Stimulated activated CD8-positive, alpha-beta memory T cell treated with anti-CD3 and anti-CD28 coated beads, Interleukin-7, amount 100 ng/mL, for 48 hours (primary cell): ENCODE measurements at places on chromosomes 2 and 18.

- DNase-seq: no peak
These were observed 7.9 kb upstream of the CKAP2L start for GRCh38 chr2:112772322-112772721.

DNA sequence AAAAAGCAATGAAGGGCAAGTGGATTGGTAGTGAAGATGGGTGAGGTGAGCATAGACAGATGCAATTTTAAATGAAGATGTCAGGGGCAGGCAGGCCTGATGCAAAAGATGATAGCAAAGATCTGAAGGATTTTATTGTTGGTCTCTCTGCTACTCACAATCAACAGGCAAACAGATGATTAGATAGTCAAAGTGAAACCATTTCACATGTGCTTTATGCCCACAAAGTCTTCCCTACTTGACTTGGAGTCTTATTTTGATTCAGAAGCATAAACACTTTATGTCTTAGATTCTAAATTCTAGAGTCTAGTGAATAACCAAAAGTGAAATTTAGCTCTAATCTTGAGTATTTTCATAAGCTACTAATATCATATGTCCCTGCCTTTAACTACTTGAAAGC, 153.8 kb upstream of the HNRNPA3 start:
- no peak for DNase-seq

DNA sequence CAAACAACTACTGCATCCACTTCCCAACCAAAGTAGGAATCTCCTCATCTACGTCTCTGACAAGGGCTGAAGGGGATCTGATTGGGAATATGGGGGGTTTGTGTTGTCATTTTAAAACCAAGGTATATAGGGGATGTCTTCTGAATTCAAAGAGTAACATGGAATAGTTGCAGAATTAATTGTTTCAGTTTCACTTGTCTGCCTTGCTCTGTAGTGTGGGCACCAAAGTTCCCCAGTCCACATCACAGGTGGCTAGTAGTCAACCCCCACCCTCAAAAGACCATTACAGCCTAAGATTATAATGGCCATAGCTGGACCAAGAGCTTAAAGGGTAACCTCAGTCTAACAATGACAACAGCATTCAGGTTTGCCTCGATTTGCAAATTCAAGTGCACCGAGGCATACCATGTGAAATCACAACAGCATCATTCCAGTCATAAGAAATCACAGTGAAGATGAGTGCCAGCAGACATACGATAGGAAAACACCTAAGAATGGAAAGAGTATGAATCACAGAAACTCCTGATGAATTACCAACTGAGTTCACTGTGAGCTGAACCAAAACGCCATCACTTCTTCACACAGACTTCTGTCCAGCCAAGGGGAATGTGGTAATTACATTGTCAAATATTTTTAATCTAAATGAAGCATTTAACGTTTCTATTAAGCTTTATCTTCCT, 52.4 kb downstream of the MYO5B start:
- no peak for DNase-seq

GRCh38 chr2:230324503-230324902, 2.5 kb upstream of the SP140L start:
- DNase-seq: no peak

GRCh38 chr2:55148269-55148668, 83.8 kb downstream of the CLHC1 start:
- DNase-seq: no peak

DNA sequence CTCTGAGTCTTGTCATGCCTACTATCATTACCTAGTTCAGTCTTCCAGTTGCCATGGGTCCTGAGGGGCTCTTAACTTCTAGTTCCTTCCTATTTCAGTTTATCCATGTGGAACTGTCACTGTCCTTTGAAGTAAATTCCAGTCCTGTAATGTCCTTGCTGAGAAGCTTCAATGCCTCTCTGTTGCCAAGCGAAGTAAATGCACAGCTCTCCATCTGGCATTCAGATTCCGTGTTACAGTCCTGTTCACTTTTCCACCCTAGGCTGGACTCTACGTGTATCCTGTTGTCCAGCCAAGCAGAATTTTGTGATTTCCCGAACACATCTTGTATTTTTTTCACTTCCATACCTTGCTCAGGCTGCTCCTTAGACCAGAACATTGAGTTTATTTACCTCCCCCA, 245.3 kb downstream of the BABAM2 start:
- DNase-seq: no peak

GRCh38 chr18:56402872-56403516, 235.4 kb downstream of the TXNL1 start:
- no peak for DNase-seq

- DNase-seq: no peak
These were observed 43.7 kb upstream of the DARS1 start for GRCh38 chr2:136029149-136029548.

GRCh38 chr2:234823877-234824376, 127.9 kb upstream of the SH3BP4 start:
- no peak for DNase-seq

- no peak for DNase-seq
These were observed 15.0 kb upstream of the INO80C start for GRCh38 chr18:35512761-35513160.

DNA sequence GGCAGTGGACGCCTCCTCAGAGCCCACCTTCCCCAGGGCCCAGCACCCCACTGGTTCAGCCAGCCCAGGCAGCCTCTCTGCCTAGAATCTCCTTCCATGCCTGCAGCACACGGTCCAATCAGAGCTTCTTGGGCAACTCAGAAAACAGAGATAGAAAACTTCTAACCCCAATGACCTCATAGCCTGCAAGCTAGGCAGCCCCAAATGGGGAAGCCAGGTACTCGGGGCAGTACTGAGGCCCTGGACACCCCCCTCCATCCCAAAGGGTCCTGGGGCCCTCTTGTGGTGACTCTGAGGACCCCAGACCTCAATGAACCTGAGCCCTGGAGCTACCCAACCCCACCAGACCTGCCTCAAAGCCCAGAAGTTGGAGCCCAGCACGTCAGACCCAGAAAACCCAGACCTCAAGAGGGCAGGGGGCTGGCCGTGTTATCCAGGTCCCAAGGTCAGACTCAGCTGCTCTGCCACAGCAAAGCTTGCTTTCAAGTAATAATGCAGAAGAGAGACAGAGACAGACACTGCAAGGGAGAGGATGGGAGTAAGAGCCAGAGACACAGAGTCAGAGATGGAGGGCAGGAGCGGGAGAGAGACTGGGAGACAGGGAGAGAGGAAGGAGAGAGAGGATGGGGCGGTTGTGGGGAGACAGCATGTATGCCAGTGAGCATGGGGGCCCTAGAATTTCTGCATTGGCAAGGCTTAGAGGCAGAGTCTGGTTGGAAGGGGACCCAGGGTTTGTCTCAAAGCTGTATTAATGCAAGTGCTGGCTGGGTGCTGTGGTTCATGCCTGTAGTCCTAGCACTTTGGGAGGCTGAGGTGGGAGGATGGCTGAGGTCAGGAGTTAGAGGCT, 28.2 kb downstream of the SERTAD2 start:
- DNase-seq: no peak

DNA sequence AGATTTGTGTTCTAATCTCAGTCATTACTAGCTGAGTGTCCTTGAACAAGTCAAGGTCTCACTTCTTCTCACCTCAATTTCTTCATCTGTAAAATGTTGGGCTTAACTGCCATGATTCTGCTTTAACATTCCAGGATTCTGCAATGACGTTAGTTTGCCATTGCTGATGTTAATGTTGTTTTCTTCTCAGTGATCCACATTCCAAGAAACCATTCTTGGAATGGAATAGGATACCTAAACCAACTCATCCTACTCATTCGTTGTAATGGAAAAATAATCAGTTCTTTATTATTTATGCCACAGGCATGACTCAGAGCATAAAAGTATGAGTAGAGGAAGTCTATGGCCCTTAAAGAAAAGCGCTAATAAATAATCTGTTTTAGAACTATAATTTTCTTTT, 140.2 kb upstream of the ETAA1 start:
- no peak for DNase-seq

DNA sequence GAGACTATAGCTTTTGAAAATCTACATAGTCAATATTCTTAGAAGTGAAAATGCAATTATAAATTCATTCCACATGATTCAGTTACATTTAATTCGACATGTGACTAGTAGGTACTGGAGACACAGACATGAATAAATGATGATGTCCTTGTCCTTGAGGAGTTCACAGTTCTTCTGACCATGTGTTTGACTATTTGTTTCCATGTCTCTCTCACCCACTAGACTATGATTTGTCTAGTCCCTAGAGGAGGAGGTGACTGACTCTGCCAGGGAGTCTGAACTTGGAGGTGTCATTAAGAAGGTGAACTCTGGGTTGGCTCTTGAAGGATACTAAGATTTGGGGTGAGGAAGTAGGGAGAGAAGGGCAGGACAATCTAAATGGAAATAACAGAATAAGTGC, 20.7 kb upstream of the UGP2 start:
- no peak for DNase-seq

GRCh38 chr18:61995618-61996017, 102.8 kb upstream of the RNF152 start:
- DNase-seq: no peak

GRCh38 chr2:80496775-80497174, 192.2 kb upstream of the LRRTM1 start:
- DNase-seq: no peak

GRCh38 chr2:53058526-53058925, 709.1 kb upstream of the CHAC2 start:
- no peak for DNase-seq

DNA sequence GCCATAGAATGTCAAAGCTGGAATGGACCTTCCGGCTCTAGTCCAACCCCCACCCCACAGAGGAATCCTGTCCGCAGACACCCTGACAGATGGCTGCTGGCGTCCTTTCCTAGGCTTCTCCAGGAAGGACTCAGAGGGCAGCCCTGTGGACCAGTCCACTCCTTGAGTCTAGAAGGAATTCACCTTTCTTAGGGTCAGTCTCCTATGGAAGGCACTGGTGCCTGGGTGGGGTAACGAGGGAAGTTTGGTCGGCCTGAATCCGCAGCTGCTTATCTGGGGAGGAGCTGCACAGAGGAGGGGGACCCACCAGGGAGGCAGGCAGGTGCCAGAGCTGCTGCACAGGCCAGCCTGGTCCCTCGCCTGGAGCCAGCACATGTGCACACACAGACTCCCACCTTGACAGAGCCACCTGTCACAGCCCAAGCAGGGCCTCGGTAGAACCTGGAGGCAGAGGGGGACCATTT, 2.5 kb downstream of the DNMT3A start:
- DNase-seq: no peak

- no peak for DNase-seq
These were observed 80.7 kb upstream of the DAPL1 start for GRCh38 chr2:158714420-158714819.

- no peak for DNase-seq
These were observed 148.4 kb downstream of the DOCK10 start for GRCh38 chr2:224893848-224894247.

DNA sequence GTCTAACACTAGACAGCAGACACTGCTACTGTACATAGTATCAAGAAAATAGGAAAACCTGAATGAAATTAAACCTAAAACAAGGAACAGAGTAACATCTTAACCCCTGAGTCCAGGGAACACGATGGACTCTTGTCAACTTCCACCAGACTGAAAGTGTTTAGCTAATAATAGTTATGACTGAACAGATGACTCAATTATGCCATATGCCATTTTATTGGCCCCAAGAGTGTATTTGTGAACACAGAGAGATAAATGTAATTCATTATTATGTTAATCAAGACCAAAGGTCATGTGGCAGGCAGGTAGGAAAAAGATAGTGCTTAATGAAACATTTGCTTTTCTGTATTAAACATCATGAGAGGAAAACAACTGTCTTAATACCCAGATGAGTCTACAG, 58.0 kb downstream of the NYAP2 start:
- DNase-seq: no peak

GRCh38 chr2:236262238-236262637, 2.0 kb downstream of the ASB18 start:
- DNase-seq: no peak

GRCh38 chr2:201779901-201780673, 646 bp downstream of the ALS2 start:
- DNase-seq: no peak

DNA sequence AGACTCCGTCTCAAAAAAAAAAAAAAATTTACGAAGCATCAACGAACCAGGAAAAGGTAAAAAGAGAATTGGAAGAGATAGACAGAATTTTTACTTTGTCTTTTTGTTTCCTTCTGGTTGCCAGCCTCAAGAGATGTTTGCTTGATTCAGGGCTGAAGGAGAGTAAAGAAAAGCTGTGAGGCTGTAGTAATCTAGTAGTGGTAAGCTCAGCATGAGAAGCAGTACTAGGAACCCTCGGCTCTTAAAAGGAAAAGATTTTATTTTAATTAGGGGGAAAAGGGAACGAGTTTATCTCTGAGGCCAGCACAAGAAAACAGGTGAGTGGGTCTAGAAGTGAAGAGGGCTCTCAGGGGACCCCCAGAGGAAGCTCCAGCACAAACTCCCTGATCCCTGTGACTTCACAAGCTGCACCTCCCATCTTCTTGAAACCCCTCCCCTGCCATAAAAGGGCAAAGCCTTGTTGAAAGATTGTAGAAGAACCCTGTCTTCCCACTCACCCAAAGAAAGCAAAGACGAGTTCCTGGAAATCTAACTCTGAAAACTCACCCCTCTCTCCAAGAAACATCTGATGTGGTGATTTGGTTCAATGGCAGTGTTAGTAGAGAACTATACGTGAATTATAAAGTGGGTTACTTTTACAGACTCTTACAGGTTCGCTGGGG, 8.6 kb downstream of the RBMS1 start:
- no peak for DNase-seq

DNA sequence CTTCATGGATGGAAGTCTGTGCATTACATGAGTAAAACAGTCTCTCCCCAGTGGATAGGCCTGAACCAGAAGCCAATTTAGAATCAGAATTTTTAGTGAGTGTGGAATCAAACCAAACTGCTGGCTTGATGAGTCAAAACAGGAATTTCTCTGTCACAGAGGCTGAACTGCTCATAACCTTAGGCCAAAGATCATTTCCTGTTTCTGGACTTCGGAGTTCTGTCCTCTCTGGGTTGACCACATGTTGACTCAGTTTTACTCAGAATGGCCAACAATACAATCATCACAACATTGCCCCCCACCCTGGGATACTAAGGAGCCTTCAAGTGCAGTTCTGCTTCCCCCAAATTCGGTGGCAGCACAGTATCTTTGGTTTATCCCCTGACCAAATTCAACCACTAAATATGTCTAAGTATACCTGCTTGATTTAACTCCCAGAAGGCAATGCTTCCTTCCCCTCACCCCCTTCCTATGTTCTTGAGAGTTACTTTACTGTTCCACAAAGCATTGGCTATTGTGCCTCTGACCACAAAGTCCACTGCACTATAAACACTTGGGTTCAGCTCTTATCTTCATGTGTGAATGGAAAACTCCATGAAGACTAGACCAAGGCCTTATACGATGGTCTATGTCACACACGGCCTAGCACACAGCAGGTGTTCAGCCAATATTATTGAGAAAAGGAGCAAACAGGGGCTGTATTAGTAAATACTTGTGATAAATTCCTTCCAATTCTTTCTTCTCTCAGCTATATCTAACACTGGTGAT, 67.8 kb downstream of the NXPH2 start:
- no peak for DNase-seq

- DNase-seq: no peak
These were observed 75.3 kb downstream of the ACTR3 start for GRCh38 chr2:113965228-113965627.

DNA sequence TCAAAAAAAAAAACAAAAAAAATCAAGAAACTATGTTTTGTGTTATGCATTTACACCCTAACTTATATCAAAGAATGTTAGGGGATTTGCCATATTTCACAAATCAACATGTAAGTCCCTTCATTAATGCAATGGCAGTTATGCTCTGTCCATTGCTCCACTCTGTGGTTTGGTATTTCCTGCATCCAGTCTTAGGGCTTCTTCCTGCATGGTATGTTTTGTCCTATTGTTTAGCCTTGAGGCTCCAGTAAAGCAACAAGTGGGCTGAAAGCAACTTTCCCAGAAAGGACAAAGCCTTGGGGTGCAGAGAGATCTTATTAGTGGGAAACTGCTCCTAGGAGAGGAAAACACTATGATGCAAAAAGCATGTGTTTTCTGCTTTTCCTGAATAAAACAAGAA, 474.1 kb downstream of the IRS1 start:
- DNase-seq: no peak
